ENCODE measurements at places on chromosomes 13 and 19.

GRCh38 chr13:98878486-98879126, 99.3 kb downstream of the DOCK9 start:
- no peak for DNase-seq

- DNase-seq = no peak
Observed at GRCh38 chr13:112861876-112862615, 107.0 kb upstream of the MCF2L start.

DNA sequence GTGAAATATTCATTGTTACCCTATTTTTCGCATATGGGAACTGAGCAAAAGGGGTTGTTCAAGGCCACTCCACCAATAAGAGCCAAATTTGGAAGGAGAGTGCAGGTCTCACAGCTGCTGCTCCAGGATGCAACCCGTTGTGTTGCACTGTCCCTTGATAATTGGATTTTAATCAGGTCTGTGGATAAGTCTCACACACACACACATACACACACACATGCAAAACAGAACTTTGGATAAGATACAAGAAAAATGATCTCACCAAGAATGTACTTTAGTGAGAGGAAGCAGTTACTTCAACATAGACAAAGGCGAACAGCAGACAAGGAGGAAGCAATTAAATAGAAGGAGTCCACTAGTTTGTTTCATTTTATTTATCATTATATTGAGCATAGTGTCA, 127.3 kb upstream of the EDNRB start:
- no peak for DNase-seq

DNA sequence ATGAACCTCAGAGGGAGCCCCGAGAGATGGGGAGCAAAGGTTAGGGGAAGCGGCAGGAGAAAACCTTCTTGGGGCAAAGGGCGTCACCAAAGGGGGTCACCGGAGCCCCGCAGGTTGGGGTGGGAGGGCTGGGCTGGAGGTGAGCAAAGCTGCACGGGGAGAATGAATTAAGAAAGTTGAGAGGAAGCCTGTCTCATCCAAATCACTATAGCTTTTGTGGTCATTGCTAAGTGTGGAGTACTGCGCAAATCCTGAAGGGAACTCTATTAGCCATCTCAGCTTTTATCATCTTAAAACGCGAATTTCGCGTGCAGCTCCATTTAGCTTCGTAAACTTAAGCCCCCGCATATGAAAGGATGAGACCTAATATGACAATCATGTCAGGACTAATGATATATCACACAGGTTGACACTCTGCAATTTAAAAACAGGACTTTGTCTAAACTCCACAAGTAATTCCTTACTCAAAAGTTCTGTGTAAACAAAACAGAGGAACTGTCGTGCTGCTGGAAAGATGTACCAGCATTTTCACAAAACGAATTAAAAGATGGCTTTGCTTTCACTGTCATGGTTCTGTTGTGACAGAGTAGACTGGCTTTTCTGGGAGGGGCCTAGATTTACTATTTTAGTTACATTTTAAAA, 631 bp downstream of the LACC1 start:
- DNase-seq = no peak

- DNase-seq = no peak
Observed at GRCh38 chr13:94073007-94073744, 406.3 kb downstream of the DCT start.

DNA sequence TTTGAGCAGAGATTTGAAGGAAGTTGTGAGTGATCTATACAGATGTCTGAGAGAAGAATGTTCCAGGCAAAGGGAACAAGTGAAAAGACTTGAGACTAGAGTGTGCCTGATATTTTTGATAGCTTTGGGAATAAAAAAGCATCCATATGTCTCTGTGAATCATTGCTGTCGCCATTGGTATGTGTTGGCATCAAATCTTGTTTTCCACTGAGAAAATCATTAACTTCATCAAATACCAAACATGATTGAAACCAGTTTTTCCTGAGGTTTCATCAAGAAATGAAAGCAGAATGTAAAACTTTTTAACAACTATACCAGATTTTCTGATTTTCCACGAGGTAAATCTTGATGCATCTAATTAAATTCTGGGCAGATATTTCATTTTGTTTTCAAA, 862.6 kb downstream of the DIAPH3 start:
- DNase-seq = no peak

- DNase-seq = peak; percentile 35
Observed at GRCh38 chr13:79434556-79434955, 28.5 kb upstream of the RBM26 start.

- no peak for DNase-seq
Observed at GRCh38 chr13:35594096-35594495, 117.6 kb upstream of the MAB21L1 start.

- DNase-seq = no peak
Observed at GRCh38 chr19:5966215-5966614, 11.7 kb downstream of the RANBP3 start.

GRCh38 chr19:58083021-58083420, 15.0 kb downstream of the ZSCAN18 start:
- no peak for DNase-seq

- DNase-seq = no peak
Observed at GRCh38 chr13:100491164-100491842, 97.3 kb downstream of the GGACT start.

DNA sequence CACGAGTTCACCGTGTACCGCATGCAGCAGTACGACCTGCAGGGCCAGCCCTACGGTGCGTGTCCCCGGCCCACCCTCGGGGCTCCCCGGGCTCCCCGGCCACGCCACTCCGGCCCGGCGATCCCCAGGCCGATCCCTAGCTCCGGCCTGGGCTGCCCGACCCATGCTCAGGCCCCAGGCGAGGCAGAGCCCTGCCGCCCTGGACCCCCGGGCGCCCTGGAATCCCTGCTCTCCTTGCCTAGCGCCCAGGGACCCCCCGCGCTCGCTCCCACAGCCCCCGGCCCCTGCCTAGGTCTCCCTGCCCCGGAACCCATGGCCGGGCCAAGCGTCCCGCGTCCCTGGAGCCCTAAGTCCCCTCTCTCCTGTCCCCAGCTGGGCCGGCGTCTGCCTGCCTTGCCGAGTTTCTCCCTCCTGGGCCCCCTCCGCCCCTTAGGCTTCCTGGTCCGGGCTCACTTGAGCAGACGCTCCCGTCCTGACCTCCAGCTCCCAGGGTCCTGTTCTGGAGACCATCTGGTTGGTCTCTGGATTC, 494 bp downstream of the NCLN start:
- no peak for DNase-seq

- DNase-seq = peak; percentile 76
Observed at GRCh38 chr19:54162241-54162805, 2.8 kb upstream of the LENG1 start.

GRCh38 chr19:5645409-5645808, 22.5 kb downstream of the SAFB start:
- DNase-seq = no peak

GRCh38 chr13:113216254-113217048, 7.0 kb downstream of the CUL4A start:
- DNase-seq = peak; percentile 61

- DNase-seq = no peak
Observed at GRCh38 chr19:42514449-42514848, 13.8 kb downstream of the CEACAM1 start.
